Left cardiac atrium (tissue), 4 donors: ENCODE measurements at places on chromosomes 5 and 9. TPM values are rescaled to one million over a fixed set of nuclear protein-coding genes. Genes with fewer than 3 reads are reported as not detected.
A peak's percentile ranks its signal among the peaks of the same experiment; 100 is the strongest.

GRCh38 chr5:160635046-160635445, 213.4 kb downstream of the PTTG1 start:
- peak; percentile 21 for DNase-seq

DNA sequence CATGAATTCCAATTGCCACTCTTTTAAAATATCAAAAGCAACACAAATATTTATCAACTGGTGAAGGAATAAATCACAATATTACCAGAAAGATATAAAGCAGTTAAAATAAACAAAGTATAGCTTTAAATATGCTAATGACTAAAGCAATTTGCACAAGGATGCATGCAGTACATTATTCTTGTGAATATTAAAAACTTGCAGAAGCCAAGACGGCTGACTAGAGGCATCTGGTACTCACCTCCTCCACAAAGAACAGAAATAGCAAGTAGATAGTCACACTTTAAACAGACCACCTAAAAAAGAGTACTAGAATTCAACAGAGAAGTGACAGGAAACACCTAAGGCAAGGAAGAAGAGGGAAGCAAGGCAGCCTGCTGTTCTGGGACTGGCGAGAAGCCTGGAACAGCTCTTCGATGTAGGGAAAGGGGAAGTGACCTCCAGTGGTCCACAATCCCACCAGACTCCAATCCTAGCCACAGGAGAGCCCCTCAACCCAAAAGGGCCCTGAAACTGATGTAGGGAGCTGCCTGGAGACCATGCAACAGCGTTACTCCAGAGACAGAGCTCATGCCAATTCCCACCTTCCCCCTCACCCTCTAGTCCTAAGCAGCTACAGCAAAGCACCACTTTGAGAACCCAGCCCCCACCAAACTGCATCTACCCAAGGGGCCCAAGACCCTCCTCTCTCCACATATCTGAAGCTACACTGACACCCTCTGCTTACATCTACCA, 86.3 kb downstream of the LPAR1 start:
- no peak for DNase-seq

GRCh38 chr9:20865347-20865746, 166.1 kb downstream of the HACD4 start:
- DNase-seq = no peak

DNA sequence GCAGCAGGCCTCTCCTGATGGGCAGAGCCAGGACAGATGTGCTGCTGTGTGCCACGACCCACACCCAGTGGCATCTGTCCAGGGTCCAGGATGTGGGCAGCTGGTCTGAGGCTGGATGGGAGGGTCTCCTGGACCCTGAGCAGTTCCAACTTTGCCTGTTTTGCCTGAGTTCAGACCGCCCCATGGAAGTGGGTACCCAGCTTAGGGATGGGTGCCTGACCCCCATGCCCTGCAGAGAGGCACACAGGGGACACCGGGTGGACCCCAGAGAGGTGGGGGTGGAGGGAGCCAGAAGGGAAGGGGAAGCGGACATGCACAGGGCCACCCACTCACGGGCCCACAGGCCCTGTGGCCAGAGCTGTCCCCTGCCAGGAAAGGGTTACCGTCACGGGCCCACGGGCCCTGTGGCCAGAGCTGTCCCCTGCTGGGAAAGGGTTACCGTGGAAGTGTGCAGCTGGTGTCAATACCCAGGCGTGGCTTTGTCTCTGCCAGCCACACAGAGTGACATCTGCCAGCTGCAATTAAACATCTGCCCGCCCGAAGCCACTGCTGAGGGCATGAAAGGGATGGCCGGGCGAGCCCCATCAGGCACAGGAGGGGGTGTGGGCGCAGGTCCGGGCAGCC, 50.0 kb downstream of the NACC2 start:
- no peak for DNase-seq

DNA sequence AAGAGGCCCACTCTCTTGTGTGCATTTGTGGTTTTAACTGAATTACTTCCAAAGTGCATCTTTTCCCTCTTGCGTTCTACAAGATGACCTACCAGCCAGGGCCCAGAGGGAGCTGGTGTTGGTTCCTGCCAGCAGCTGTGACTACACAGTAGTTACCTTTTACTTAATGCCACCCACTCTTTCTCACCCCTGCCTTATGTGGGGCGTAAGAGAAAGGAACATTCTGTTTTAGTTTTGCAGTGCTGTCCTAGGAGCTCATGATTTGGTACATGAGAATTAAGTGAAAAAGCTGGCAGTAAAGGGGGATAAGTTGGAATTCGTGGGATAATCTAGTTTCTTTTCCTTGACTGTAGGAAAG, 45.4 kb downstream of the RCL1 start:
- DNase-seq = no peak

DNA sequence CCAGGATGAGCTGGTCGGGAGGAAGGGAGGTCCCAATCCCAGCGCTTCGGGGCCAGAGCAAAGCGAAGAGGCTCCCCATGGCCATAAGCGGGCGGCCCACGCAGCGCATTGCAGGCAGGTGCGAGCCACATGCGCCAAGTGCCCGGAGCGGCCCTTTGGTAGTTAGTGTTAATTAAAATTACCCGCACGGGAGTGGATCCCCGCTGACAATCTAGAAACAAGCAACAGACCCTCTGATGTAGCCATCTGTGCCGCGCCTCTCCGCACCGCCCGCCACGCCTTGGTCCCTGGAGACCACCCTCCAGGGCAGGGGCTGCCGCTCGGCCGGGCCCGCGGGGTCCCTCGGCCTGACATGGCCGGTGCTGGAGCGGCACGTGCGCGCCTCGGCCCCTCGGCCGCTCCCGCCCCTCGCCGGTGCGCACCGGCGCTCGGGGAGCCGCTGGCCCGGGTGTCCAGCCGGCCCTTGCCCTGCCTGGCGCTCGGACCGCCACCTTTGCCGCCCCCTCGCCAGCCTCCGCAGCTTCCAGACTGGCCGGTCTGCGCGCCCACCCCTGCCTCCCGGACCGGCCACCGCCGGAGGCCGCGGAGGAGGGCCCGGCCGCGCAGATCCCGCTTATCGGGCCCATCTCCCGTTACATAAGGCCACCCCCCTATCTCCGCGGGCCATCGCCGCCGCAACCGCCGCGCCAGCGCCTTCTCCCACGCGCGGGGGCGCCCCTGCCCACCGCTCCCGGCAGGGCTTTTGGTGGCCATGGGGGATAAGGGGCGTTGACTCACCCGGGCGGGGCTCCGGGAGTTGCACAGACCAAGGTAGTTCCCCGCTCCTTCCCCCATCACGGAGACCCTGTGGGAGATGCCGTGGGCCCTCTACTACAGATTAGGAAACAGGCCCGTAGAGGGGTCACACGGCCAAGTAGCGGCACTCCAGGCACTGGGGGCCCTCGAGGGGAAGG, 1.9 kb upstream of the IL13 start:
- DNase-seq = no peak

DNA sequence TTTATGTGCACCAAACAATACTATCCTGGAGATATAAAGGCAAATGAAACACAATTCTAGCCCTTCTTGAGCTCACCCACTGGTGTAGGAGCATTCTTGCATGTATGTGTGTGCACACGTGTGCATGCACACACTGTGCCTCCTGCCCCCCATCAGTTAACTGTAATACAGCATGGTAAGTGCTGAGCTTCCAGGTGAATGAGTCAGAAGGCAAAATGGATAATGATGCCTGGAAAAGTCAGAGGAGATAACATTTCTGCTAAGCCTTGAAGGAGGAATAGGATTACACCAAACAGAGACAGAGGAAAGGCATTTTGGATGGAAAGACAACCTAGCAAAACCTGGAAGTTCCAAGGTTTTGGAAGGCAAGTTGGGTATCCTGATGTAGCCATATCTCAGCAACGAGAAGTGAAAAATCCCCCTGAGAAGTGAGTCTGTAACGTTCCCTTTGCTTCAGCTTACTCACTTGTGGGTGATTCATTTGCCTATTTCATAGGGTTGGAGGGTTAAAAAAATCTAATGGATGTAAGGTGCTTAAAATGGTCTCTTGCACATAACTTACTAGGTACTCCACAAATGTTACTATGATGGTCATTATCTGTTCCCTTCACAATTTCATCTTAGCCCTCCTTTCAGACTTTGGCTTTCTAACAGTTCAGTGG, 101.4 kb upstream of the STC2 start:
- no peak for DNase-seq

GRCh38 chr9:133969681-133970580, 22.2 kb downstream of the VAV2 start:
- peak; percentile 20 for DNase-seq

- peak; percentile 59 for DNase-seq
Measured at GRCh38 chr5:141529002-141529401, 40.1 kb downstream of the PCDHGC5 start.

The CNTFR gene
- total RNA-seq = 21.3 TPM

The BAAT gene
- 0.16 TPM for total RNA-seq

The IFNA21 gene
- total RNA-seq = not detected
